ENCODE measurements at places on chromosomes 2 and 18. TPM values are rescaled to one million over a fixed set of nuclear protein-coding genes. Genes with fewer than 3 reads are reported as not detected.
A peak's percentile ranks its signal among the peaks of the same experiment; 100 is the strongest.

DNA sequence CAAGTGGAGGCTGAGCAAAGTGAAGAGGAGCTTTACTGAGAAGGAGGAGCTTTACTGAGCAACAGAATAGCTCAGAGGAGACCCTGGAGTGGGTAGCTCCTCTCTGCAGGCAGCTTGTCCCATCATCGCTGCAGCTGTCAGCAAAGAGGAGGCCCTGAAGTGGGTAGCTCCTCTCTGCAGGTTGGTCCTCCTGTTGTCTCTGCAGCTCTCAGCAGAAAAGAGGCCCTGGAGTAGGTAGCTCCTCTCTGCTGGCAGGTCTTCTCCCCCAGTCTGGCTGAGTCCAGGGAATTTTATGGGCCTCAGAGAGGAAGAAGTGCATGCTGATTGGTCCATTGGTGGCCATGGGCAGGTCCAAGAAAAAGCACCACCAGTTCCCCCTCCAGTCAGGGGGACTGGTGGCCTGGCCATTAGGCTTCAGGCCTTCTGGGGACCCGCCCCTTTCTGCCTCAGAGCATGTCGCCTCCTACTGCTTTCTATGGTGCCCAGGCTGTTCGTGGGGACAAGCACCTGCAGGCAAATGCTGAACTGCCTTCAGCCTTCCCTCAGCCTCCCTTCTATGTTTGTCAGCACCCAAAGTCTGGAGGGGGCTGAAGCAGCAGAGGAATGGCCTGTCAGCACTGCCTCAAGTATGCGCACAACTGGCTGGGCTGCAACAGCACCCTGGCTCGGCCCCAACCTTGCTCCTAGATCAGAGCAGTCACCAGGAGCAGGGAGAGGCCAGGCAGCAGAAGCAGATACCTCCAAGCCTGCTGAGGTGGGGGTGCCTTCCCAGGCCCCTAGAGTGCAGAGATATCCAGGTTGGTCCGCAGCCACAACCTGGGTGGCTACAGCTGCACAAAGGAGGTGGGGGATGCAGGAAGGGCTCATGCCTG is 5.9 kb downstream of the ZSCAN30 start:
- no peak overlapping the region for H3K4me3 ChIP-seq
- H3K27ac ChIP-seq: no peak overlapping the region
- DNase-seq: no peak
- no peaks in the 10 kb centered on the region for H3K27me3 ChIP-seq
- peaks cover 1% of the 10 kb centered on the region for H3K4me1 ChIP-seq
- H3K36me3 ChIP-seq: peaks cover 19% of the 10 kb centered on the region

- no peaks in the 10 kb centered on the region for H3K27me3 ChIP-seq
- H3K27ac ChIP-seq: no peak overlapping the region
- DNase-seq: no peak
- H3K4me1 ChIP-seq: no peaks in the 10 kb centered on the region
- H3K4me3 ChIP-seq: no peak overlapping the region
- peaks cover 51% of the 10 kb centered on the region for H3K36me3 ChIP-seq
Measured at GRCh38 chr2:157732596-157732995, 103.9 kb upstream of the ACVR1C start.

GRCh38 chr2:18378020-18378653 is 182.3 kb downstream of the RDH14 start:
- no peaks in the 10 kb centered on the region for H3K36me3 ChIP-seq
- no peak for DNase-seq
- no peaks in the 10 kb centered on the region for H3K4me1 ChIP-seq
- no peak overlapping the region for H3K4me3 ChIP-seq
- peaks cover 43% of the 10 kb centered on the region for H3K27me3 ChIP-seq
- no peak overlapping the region for H3K27ac ChIP-seq

DNA sequence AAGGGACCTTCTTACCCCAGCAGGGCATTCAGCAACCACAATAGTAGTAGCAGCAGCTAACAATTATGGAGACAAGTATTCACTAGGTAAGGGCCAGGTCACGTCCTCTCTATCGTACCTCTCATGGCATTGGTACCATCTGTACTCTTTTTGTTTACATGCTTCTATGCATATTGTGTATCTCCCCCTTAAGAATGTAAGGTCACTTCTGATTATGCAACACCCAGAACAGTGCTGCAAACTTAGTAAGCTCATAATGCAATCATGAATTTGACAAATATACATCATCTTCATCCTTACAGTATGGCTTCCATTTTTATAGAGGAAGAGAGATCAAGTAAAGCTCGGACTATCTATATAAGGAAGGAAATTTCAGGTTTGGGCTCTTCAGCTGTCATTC is 46.1 kb downstream of the SPRED2 start:
- H3K27me3 ChIP-seq: no peaks in the 10 kb centered on the region
- H3K4me1 ChIP-seq: peaks cover 72% of the 10 kb centered on the region
- H3K27ac ChIP-seq: no peak overlapping the region
- no peaks in the 10 kb centered on the region for H3K36me3 ChIP-seq
- no peak for DNase-seq

- H3K4me3 ChIP-seq: no peak overlapping the region
- no peaks in the 10 kb centered on the region for H3K27me3 ChIP-seq
- no peak for DNase-seq
- no peak overlapping the region for H3K27ac ChIP-seq
- no peaks in the 10 kb centered on the region for H3K4me1 ChIP-seq
Measured at GRCh38 chr2:31397094-31397493, 17.4 kb downstream of the XDH start.

GRCh38 chr18:77148289-77148688 is 15.7 kb upstream of the MBP start:
- no peak overlapping the region for H3K27ac ChIP-seq
- peaks cover 6% of the 10 kb centered on the region for H3K27me3 ChIP-seq
- H3K4me1 ChIP-seq: peaks cover 3% of the 10 kb centered on the region
- H3K4me3 ChIP-seq: no peak overlapping the region

- peak; percentile 36 for DNase-seq
- H3K36me3 ChIP-seq: peaks cover 3% of the 10 kb centered on the region
- H3K27ac ChIP-seq: no peak overlapping the region
- H3K27me3 ChIP-seq: peaks cover 4% of the 10 kb centered on the region
- peaks cover 13% of the 10 kb centered on the region for H3K4me1 ChIP-seq
Measured at GRCh38 chr2:240132651-240132980, 3.5 kb downstream of the COPS9 start.

GRCh38 chr2:118826093-118826492 is 21.4 kb downstream of the EN1 start:
- H3K27me3 ChIP-seq: peaks cover 96% of the 10 kb centered on the region
- no peak overlapping the region for H3K27ac ChIP-seq
- no peak for DNase-seq
- no peaks in the 10 kb centered on the region for H3K36me3 ChIP-seq
- no peaks in the 10 kb centered on the region for H3K4me1 ChIP-seq
- H3K4me3 ChIP-seq: no peak overlapping the region

SMARCAL1 gene
- total RNA-seq: 29.0 TPM

GRCh38 chr2:177306550-177306949 is 42.0 kb upstream of the NFE2L2 start:
- no peak overlapping the region for H3K4me3 ChIP-seq
- H3K36me3 ChIP-seq: no peaks in the 10 kb centered on the region
- H3K4me1 ChIP-seq: peaks cover 4% of the 10 kb centered on the region
- DNase-seq: no peak
- no peaks in the 10 kb centered on the region for H3K27me3 ChIP-seq

DNA sequence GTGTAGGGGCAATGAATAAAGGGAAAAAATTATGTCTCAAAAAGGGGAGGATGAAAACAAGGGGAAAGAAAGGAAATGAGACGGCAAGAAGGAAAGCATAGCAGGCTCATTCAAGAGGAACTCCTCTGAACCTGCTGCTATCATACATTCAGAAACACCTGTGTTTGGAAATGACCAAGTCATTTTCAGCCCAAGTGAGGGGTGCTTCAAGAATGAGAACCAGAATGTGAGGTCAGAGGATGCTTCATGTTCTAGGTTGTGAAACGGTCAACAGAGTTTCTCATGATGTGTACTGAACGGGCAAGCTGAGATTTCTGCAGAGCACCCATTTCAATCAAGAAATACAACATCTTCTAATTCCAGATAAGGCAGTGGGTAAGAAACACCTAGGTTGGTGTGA is 1367.2 kb upstream of the CELF4 start:
- H3K4me1 ChIP-seq: no peaks in the 10 kb centered on the region
- no peak for DNase-seq
- no peak overlapping the region for H3K27ac ChIP-seq
- no peaks in the 10 kb centered on the region for H3K36me3 ChIP-seq
- H3K4me3 ChIP-seq: no peak overlapping the region
- no peaks in the 10 kb centered on the region for H3K27me3 ChIP-seq

GRCh38 chr2:7984693-7985353 is 697.0 kb upstream of the ID2 start:
- H3K4me1 ChIP-seq: peaks cover 8% of the 10 kb centered on the region
- no peak overlapping the region for H3K4me3 ChIP-seq
- no peak for DNase-seq
- H3K27ac ChIP-seq: no peak overlapping the region
- H3K27me3 ChIP-seq: no peaks in the 10 kb centered on the region
- peaks cover 5% of the 10 kb centered on the region for H3K36me3 ChIP-seq

- no peak for DNase-seq
- no peak overlapping the region for H3K4me3 ChIP-seq
- no peak overlapping the region for H3K27ac ChIP-seq
Measured at GRCh38 chr2:138373993-138374408, 127.6 kb upstream of the SPOPL start.

DNA sequence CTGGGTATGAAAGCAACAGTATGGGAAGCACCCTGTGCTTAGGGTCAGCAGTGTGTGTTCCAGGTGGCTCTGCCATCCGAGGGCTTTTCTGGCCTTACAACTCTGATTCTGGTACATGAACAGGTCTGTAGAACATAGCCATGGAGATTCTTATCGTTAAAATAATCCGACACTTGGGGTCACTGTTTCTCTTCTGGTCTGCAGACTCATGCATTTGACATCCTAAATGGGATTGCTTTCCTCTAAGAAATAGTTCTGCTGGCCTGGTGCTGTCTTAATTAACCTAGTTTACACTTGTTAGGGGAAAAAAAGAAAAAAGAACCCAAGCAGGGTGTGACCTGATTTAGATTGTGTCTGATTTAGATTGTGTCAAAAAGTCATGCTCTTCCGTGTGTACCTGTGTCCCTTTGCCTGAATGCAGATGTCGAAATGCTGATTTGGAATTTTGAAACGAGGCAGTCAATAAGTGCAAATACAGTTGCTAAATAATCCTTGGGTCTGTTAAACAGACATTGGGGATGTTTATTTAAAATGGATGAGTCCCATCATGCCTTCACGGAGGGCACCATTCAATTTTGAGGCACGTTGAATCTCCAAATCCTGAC is 59.6 kb downstream of the TRPM8 start:
- no peak for DNase-seq
- peaks cover 29% of the 10 kb centered on the region for H3K4me1 ChIP-seq
- no peaks in the 10 kb centered on the region for H3K36me3 ChIP-seq
- no peak overlapping the region for H3K4me3 ChIP-seq

PROKR1 gene
- 0.10 TPM for total RNA-seq

KANSL1L gene
- total RNA-seq: 11.9 TPM

CYP20A1 gene
- total RNA-seq: 16.4 TPM

PLEK gene
- total RNA-seq: not detected

DNA sequence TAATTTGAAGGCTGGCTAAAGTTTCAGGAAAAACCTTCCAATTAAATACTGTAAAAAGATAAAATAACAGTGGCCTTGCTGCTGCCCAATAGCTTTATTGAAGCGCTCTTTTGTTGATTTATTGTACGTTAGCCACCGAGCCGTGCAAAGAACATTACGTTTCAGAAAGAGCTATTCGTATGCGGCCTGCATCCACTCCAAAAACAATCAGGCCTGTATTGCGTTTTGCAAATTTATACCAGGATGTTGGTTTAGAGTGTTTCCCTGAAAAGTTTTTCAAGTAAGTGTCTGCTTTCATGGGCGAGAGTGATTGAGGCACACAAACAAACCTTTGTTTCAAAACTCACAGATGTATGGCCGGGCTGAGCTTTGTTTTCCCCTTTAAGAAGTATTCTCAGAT is 257.2 kb upstream of the SALL3 start:
- no peak overlapping the region for H3K27ac ChIP-seq
- H3K4me3 ChIP-seq: no peak overlapping the region
- peaks cover 12% of the 10 kb centered on the region for H3K4me1 ChIP-seq
- peak; percentile 2 for DNase-seq

GRCh38 chr2:216516730-216517350 is 18.2 kb downstream of the RPL37A start:
- no peaks in the 10 kb centered on the region for H3K36me3 ChIP-seq
- no peak overlapping the region for H3K27ac ChIP-seq
- H3K4me3 ChIP-seq: no peak overlapping the region
- H3K4me1 ChIP-seq: peaks cover 11% of the 10 kb centered on the region

GRCh38 chr18:40698129-40698528 is 1256.9 kb upstream of the PIK3C3 start:
- no peak for DNase-seq
- no peak overlapping the region for H3K4me3 ChIP-seq
- no peaks in the 10 kb centered on the region for H3K27me3 ChIP-seq

DNA sequence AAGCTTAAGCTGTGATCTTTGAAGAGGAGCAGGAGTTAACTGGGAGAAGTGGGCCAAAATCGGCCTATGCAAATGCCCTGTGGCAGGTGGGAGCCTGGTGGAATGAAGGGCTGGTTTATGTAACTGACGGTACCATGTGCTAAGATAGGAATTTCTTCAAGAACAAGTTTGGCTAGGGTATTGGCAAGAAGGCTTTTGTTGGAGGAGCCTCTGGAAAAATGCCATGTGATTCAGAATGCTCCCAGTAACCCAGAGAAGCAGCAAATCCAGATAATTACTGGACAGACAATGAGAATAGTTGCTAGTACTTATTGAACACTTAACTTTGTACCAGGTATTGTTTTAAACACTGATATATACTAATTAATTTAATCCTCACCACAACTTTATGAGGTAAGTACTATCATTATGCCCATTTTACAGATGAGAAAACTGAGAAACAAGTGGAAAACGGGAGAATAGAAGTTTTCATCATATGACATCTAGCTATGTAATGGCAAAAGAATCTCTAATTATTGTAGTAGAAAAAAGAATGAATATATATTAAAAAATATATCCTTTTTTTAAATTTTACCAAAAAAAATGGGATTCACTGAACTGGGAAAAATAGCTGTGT is 9.1 kb upstream of the FAM124B start:
- no peaks in the 10 kb centered on the region for H3K27me3 ChIP-seq
- DNase-seq: no peak
- no peak overlapping the region for H3K4me3 ChIP-seq

DNA sequence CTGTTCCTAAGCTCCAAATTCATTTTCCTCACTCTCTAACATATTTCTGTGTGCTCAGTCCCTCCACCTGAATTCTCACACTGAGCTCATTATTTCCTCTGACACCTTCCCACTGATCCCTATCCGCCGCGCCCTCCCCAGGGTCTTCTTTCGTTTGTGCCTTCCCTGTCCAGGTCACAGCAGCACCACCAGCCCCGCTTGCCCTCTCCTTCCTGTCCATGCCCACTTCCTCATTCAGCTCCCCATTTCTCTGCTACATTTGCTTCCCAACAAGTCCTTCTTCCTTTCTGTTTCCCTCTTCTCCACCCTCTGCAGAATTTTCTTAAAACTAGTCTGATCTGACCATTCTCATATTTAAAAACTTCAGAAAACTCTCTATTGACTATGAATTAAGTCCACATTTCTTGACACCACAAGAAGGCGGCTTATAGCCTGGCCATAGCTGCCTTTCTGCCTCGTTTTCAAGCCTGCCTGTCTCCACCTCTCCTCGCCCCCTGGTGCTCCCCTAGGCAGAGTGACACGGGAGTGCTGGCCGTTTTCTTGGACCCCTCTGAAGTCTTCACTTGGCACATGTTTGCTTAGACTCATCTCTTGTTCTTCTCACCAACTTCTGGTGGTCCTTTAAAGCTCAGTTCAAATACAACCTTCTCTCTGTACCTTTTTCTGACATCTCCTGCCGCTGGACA is 138.7 kb upstream of the BOD1L2 start:
- H3K4me3 ChIP-seq: no peak overlapping the region
- H3K4me1 ChIP-seq: peaks cover 8% of the 10 kb centered on the region
- DNase-seq: no peak
- H3K36me3 ChIP-seq: peaks cover 6% of the 10 kb centered on the region
- H3K27me3 ChIP-seq: peaks cover 5% of the 10 kb centered on the region

UBE2E3 gene
- 105 TPM for total RNA-seq

Measured in type B pancreatic cell (in vitro differentiated cells).